ENCODE measurements at places on chromosomes 7 and 10.

DNA sequence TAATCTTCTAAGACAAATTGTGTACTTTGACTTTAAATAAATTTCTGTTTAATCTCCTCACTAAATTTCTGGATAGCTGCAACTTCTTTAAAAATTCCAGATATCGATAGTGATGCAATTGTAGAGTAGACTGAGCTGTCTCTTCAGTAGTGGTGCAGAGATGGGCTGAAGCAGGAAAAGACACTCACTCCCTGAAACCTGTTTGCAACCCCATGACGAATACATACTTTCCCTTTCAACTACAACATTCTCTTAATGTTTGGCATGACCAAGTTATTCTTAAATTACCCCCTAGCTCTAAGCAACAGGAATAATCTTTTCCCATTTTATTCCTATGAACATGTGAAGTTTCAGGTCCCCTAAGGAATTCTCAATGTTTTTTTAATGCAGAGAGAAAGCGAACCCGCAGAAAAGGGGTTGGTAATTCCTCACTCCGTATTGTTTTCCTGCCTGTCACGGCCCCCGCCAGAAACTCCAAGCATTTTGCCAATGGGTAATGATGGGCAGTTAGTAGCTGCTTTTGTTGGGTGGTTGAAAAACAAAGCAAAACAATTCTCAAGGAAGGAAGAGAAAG lies 1.3 kb downstream of the THSD7A start:
- no peak for DNase-seq

DNA sequence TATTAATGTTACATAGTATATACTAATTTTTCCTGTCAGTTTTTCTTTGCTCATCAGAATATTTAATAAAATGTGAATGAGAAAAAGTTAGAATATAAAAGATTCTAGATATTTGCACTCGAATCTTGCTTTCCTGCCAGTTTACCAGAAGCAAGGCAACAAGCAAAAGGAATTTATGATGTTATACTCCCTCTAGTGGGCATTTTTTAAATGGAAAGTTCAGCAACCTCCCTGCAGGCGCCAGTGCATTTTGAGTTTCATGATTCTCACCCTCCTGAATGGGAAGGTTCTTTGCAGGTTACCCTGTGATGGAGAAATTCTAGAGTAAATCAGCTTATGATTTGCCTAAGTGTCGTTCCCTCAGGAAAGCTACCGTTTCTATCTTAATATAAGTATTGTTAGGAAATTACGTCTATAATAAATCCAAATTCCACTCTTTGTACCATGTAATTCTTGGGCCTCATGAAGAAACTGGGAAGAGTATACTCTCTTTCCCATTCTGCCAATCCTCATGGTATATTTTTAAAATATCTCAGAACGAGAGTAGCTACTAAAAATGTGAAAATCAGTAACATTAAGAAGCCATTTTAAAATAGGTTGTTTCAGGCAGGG lies 350.0 kb downstream of the CRPPA start:
- DNase-seq = peak; percentile 68

- no peak for DNase-seq
Observed at GRCh38 chr10:22615819-22616499, 98.4 kb downstream of the PIP4K2A start.

GRCh38 chr7:101817471-101818286 lies at the start of gene CUX1:
Gene CUX1, plus strand, starts transcription at chr7:101817626. Its CDS starts 14 bp downstream, at chr7:101817640.
- DNase-seq = no peak

DNA sequence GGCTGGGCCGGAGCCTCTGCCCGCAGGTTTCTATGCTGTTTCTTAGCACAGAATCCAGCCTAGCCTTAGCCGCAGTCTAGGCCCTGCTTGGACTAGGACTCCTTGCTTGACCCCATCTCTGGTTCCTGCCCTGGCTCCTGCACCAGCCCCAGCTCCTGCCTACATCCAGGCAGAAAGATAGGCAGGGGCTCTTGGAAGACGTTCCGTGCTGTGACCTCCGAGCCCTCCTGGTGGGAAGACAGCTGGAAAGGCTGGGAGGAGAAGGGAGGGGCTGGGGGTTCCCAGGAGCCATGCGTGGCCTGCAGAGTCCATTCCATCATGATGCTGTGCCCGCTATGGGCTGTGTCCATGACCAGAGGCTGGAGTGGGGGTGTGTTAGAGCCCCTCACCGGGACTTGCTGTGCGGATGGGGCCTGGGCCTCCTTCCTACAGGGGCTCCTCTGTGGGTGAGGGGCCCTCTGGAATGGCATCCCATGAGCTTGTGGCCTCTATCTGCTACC lies 26.2 kb downstream of the RAMP3 start:
- DNase-seq = no peak

- DNase-seq = no peak
Observed at GRCh38 chr10:79237454-79238157, 109.7 kb upstream of the PPIF start.

GRCh38 chr10:95289003-95289920 lies 1.5 kb downstream of the PDLIM1 start:
- DNase-seq = no peak

DNA sequence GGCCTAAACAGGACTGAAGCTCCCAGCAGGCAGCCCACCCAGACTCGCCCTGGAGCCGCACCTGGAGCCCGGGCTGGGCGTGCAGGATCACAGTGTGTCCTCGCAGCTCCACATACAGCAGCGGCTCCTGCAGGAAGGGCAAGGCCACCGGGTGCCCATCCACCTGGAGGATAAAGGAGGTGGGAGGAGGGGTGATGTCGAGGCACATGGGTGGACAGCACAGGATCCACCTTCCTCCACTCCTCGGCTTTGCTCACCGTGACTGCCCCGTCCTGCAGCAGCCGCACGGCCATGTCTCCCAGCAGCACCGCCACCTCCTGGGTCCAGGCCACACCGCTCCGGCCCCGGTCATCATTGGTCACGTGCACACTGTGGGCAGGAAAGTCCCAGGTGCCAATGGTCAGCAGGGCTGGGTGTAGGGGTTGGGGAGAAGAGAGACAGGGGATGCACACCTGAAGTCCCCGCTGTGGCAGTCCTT lies 16.8 kb downstream of the ATP6V1F start:
- DNase-seq = no peak

- peak; percentile 28 for DNase-seq
Observed at GRCh38 chr7:1555046-1555812, 776 bp downstream of the TMEM184A start.

GRCh38 chr10:132963430-132963960 lies 21.1 kb upstream of the CFAP46 start:
- DNase-seq = no peak

GRCh38 chr10:69638642-69639041 lies 8.6 kb downstream of the FAM241B start:
- DNase-seq = no peak
